Aorta (tissue), 5 donors: ENCODE measurements at places on chromosomes 1 and 21. TPM values are rescaled to one million over a fixed set of nuclear protein-coding genes. Genes with fewer than 3 reads are reported as not detected.

Gene ORC1
- 0.38 TPM for polyA plus RNA-seq

Gene EFNA4
- 3.9 TPM for polyA plus RNA-seq

Gene AGRN
- 20.1 TPM for polyA plus RNA-seq

Gene ANKRD45
- not detected for polyA plus RNA-seq

Gene CHIA
- polyA plus RNA-seq = not detected

Gene AVPR1B
- not detected for polyA plus RNA-seq

Gene GPR157
- 2.4 TPM for polyA plus RNA-seq

Gene FAM151A
- not detected for polyA plus RNA-seq

Gene MAP3K21
- polyA plus RNA-seq = 1.5 TPM

Gene KPNA6
- 8.8 TPM for polyA plus RNA-seq

Gene TBX19
- 5.6 TPM for polyA plus RNA-seq

Gene RPE65
- polyA plus RNA-seq = not detected

Gene EXTL1
- polyA plus RNA-seq = 0.33 TPM

Gene IVL
- polyA plus RNA-seq = 0.13 TPM

Gene C1orf94
- not detected for polyA plus RNA-seq

Gene KLHDC7A
- polyA plus RNA-seq = not detected

Gene S100A11
- polyA plus RNA-seq = 751 TPM

Gene NECTIN4
- polyA plus RNA-seq = not detected

Gene F13B
- polyA plus RNA-seq = not detected

Gene FCGR3A
- polyA plus RNA-seq = 13.9 TPM

Gene AMY1C
- polyA plus RNA-seq = not detected

Gene MAGI3
- 2.8 TPM for polyA plus RNA-seq

Gene P3H1
- polyA plus RNA-seq = 64.3 TPM

Gene ITPKB
- polyA plus RNA-seq = 2.1 TPM

Gene AMPD1
- 0.05 TPM for polyA plus RNA-seq

Gene ADORA1
- polyA plus RNA-seq = not detected

Gene MX2
- polyA plus RNA-seq = 3.5 TPM

Gene LRRC38
- polyA plus RNA-seq = not detected

Gene AIRE
- not detected for polyA plus RNA-seq

Gene CCDC185
- polyA plus RNA-seq = not detected

Gene PLPPR4
- polyA plus RNA-seq = 0.36 TPM

Gene ACTA1
- 3.7 TPM for polyA plus RNA-seq

Gene TLCD4
- polyA plus RNA-seq = 5.5 TPM

Gene SYPL2
- 1.4 TPM for polyA plus RNA-seq

Gene SPRR2E
- polyA plus RNA-seq = 0.75 TPM

Gene OPTC
- polyA plus RNA-seq = 0.56 TPM

Gene CR1
- 0.23 TPM for polyA plus RNA-seq

Gene INTS11
- 995 TPM for polyA plus RNA-seq

Gene CTPS1
- 26.7 TPM for polyA plus RNA-seq

Gene BCL2L15
- polyA plus RNA-seq = 0.38 TPM

Gene OR10T2
- polyA plus RNA-seq = not detected

Gene CDA
- 5.4 TPM for polyA plus RNA-seq

Gene LCE3D
- not detected for polyA plus RNA-seq

Gene CHIT1
- 16.4 TPM for polyA plus RNA-seq

Gene ADGRL2
- 20.6 TPM for polyA plus RNA-seq

Gene TEX38
- polyA plus RNA-seq = not detected

Gene MSH4
- not detected for polyA plus RNA-seq

Gene LCK
- polyA plus RNA-seq = 1.6 TPM

Gene HAO2
- polyA plus RNA-seq = not detected

Gene GALE
- polyA plus RNA-seq = 9.9 TPM

Gene CFHR5
- not detected for polyA plus RNA-seq

Gene HRNR
- not detected for polyA plus RNA-seq

Gene RAB29
- 36.8 TPM for polyA plus RNA-seq

Gene MORN1
- polyA plus RNA-seq = 9.0 TPM

Gene LAD1
- 0.82 TPM for polyA plus RNA-seq

Gene CACNA1S
- polyA plus RNA-seq = not detected

Gene SMYD2
- polyA plus RNA-seq = 18.3 TPM

Gene HES2
- polyA plus RNA-seq = not detected

Gene CHODL
- polyA plus RNA-seq = not detected
